ENCODE measurements at places on chromosomes 6 and 20.

DNA sequence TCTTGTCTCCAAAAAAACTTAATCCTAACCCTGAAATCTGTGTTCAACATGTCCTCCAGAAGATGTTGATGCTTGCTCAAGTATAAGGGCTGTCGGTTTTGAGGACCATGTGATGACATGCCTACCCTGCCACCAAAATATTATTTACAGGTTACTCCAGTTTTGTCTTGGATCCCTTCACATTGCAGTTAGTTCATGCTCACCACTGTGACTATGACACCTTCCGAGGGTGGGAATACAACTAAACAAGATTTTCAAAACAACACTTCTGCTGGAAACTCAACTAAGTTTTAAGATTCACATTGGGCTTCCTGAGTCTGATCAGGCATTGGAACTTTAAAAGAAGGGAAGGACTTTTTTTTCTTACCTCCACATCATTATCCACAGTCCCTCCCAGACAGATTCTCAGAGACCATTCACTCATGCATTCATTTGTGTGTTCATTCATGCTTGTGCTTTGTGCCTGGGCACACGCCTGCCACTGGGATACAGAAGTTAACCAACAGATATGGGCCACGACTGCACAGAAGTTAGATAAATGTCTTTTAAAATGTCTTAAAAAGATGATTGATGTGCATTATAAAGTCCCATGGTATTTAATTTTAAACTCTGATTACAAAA, 118.7 kb upstream of the GJE1 start:
- DNase-seq: no peak

- no peak for DNase-seq
These were observed 20.1 kb upstream of the ISM1 start for GRCh38 chr20:13200767-13201500.

DNA sequence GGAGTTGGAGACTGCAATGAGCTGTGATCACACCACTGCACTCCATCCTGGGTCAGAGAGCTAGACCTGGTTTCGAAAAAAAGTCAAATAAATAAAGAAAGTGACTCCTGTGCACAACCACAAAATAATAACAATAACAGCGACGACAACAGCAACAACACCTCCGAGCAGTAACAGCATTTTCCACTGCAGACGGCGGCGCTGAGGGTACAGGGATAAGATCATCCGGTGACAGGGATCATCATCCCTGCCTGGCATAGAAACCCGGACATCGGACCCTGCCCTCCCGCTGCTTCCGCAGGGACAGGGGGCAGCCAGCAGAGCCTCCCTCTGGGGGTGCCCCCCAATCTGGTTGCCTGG, 11.5 kb downstream of the SRXN1 start:
- no peak for DNase-seq

DNA sequence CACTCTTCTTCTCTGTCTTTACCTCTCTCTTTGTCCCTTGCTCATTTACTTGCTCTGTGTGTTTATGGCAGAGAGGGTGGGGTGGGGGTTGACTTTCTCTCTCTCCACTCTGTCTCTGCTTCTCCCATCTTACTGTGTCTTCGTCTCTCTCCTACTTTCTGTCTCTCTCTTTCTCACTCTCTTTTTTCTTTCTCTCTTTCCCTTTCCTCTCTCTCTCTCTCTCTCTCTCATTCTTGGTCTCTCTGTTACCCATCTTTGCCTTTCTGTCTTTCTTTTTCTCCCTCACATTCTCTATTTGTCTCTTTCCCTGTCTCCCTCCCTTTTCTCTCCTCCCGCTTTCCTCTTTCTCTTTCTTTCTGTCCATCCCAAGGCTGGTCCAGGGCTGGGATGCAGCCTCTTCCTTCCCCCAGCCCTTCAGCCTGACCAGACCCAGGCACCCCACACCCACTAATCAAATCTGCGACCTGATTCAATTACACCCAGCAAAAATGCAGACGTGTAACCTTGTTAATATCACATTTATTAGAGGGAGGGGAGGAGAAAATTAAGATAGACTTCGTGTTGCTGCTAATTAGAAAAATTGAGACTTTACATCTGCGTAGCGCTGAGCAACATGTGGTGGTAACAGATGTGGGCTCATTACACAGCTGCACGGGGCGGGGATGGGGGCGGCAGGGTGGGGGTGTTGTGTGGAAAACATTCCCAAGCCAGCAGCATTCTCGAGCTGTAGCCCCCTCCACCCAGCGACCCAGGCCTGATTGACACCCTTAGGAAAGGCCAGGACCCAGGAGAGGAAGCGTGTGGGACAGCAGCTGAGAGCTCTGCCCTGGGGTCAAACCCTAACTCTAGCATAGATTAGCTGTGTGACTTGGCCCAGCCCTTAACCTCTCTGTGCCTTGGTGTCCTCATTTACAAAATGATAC, 124.9 kb upstream of the MAFB start:
- DNase-seq: no peak

GRCh38 chr20:58706150-58706892, 13.7 kb downstream of the NPEPL1 start:
- no peak for DNase-seq

- DNase-seq: no peak
These were observed 226.1 kb upstream of the RREB1 start for GRCh38 chr6:6881438-6882225.

DNA sequence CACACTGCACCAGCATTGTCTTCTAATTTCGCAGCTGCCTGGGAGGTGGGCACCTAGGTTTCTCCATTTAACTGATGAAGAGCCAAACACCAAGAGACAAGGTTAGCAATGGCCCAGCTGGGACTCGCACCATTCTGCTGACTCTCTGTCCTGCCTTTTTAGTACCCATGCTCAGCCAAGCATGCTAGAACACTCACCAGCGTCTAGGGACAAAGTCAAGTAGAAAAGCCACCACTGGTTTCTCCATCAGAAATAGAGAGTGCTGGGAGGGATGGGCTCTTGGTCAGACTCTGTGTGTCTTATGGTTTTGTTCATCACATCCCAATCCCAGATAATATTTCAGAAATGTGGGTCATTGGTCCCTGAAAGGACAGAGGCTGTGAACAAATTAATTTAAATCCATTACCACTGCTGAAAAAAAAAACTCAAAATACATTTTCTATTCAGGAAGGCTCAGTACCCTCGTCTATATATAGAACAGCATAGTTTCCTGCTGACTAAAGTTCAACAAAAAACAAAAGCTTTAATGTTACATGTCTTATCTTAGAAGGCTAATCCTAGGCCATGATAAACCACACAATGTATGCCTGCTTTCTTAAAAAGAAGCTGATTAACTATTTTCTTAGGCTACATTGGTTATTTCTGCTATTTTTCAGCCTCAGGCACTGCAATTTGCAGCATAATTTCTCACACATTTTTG, 111.0 kb downstream of the TBC1D7 start:
- DNase-seq: no peak

GRCh38 chr6:44855562-44856411, 468.3 kb downstream of the CDC5L start:
- no peak for DNase-seq

DNA sequence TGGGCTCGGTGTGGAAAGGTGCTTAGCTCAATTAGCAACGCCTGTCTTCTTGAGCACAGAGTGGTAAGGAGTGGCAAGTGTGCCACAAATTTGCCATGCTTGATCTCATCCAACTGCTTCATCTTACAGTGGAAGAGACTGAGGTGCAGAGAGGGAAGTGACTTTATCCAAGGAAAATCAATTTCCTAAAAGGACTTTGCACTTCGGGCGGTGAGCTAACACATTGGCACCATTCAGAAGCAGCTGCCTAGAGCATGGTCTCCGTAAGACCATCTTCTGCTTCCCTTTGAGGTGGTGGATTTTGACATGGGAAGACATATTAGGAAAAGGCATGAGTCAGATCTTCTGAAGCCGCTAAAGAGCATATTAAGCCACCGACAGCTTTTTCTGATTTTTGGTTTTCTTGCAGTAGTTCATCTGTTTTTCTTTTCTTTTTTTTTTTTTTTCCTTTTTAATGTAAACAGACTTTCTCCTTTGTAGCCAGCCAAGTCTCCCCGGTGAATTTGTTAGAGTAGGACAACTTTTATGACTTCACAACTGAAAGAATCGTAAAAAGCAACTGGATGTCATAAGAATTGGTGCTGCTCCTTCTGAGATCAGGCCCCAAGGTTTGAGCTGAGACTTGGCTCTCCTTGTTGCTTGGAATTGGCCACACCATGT, 273.2 kb downstream of the CDC5L start:
- DNase-seq: no peak

- DNase-seq: no peak
These were observed 20.2 kb downstream of the MCUR1 start for GRCh38 chr6:13794184-13794583.

- no peak for DNase-seq
These were observed 45.7 kb downstream of the OR2B2 start for GRCh38 chr6:27866357-27867050.

DNA sequence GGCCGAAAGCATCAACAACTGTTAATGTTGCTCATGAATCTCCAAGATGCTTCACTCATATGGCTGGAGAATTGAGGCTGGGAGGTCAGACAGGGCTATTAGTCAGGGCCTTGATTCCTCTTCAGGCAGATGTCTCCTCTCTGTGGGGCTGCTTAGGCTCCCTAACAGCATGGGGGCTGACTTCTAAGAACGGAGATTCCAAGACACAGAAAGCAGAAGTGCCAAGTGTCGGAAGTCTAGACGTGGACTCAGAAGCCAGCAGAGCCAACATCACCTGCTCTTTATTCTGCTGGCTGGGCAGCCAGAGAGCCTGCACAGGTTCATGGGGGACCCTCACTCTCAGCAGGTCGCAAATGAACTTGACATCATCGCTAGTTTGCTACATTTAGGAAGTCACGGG, 279.8 kb downstream of the CDH26 start:
- DNase-seq: no peak
